Ureter (tissue), 1 donor: ENCODE measurements at places on chromosomes 1 and 21. TPM values are rescaled to one million over a fixed set of nuclear protein-coding genes. Genes with fewer than 3 reads are reported as not detected.

GRCh38 chr1:116911188-116911553, 1.5 kb downstream of the PTGFRN start:
- DNase-seq: no peak

- DNase-seq: no peak
Measured at GRCh38 chr21:34313116-34313515, 50.7 kb upstream of the KCNE2 start.

DNA sequence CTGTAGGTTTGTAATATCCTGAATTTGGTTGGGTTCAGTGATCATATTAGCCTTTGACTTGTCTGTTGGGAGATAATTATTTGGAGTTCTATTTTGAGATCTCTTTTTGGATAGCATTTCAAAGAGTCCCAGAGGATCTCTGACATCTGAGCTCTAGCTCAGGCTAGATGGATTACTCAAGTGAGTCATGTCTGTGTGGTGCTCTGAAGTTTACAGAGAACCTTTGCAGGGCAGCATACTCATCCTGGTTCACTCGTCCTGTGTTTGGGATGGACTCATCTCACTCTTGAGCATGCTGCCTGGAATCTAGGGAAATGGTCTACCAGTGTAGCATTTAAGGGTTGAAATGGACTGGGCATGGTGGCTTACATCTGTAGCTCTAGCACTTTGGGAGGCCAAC, 29.4 kb upstream of the BMP8A start:
- no peak for DNase-seq

- no peak for DNase-seq
Measured at GRCh38 chr1:49864581-49864980, 159.2 kb downstream of the AGBL4 start.

DNA sequence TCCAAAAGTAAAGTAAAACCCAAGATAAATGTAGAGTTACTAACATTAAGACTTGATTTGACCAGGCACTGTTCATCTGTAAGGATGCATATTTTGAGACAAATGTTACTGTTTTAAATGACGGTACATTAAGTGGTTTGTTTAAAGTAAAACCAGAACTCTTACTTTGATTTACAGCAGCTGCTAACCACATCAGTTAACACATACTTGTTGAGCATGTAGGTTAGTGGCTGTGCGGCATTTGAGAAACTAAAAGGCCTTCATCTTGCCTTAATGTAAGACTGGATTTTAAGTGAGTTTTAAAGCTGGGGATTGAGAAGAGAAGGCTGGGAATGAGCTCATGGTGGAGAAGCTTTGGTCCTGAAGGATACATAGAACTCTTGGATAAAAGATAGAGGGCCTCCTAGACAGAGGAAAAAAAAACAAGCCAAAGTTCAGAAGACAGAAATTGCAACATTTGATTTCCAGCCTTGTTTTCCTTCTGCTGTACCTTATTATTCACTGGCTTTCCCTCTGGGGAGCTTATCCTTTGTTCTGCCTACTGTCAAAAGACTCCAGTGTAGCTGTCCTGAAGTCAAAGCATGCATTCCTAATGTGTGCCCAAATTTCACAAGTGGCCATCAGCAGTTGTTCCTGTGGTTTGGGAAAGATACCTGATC, 66.6 kb downstream of the MTR start:
- no peak for DNase-seq

DNA sequence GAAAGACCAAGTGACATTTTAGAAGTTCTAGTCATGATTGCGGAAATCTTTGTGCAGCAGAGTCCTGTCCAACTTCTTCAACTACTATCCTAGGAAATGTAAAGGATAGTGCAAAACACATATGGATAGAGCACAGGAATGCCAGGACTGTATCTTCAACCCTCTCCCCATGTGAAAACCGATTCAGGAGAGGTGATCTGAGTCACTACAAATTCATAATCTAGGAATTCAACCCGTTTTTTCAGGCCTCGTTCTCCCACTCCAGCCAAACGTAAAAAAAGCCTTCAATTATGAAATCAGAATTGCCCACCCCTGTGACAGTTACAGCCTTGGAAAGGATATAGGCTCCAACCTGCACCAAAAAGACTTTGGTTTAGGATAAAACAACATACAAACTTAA, 52.9 kb upstream of the RGS1 start:
- DNase-seq: no peak

DNA sequence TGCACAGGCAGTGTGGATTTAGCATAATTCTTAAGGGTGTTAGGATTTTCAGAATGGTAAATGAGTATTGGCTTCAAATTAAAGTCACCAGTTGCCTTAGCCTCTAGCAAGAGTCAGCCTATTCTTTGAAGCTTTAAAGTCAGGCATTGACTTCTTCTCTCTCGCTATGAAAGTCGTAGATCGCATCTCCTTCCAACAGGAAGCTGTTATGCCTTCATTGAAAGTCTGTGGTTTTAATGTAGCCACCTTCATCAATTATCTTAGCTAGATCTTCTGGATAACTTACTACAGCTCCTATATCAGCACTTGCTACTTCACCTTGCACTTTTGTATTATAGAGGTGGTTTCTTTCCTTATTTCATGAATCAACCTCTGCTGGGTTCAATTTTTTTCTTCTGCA, 320.2 kb downstream of the PTPRC start:
- no peak for DNase-seq

DNA sequence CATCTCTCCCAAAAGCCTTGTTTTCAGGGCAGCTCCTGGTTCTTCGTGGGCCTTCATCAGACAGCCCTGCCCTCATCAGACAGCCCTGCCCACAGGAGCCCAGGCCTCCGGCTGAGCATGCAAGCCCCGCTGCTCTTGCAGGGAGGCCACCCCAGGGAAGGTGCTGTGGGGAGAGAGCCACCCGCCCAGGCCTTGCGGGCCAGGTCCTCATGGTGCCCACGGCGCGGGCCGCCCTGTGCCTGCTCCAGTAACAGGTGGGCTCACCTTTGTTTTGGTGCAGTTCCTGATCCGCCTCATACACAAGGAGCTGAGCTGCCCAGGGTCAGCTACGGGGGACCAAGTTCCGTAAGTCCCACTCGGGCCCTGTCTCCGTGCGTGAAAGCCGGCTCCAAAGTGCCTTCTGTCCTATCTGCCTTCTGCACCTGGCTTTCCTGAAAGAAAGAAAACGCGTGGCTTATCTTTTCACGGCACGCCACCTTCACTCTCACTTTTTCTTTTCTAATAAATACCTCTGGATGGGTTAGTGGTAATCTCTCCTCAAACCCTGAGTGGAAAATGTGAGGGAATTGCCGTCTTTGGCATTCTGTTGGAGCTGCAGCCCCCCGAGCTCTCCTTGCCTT, 65.9 kb downstream of the SLC37A1 start:
- DNase-seq: no peak

GRCh38 chr1:226639631-226640061, 91.1 kb downstream of the STUM start:
- no peak for DNase-seq

GRCh38 chr1:111597426-111597825, 22.2 kb upstream of the RAP1A start:
- DNase-seq: no peak

DNA sequence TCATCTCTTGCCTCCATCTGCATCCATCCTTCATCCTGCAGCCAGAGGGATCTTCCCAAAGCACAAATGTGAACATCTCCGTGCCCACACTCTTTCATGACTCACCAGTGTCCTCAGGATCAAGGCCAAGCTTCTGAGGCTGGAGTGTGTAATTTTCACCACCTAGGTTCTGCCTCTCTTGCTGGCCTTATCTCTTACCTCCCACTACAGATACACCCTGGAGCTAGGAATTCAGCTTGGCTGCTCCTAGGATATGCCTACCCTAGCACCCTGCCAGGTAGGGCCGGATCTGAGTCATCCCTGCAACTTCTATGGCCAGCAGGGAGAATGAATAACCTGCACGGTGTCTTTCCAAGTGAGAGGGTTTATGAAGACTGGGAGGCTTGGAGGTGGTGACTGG, 208.7 kb upstream of the CSF3R start:
- DNase-seq: no peak

- peak; percentile 52 for DNase-seq
Measured at GRCh38 chr1:14626869-14627607, 28.6 kb downstream of the KAZN start.

- no peak for DNase-seq
Measured at GRCh38 chr1:15336866-15337265, 72.8 kb upstream of the EFHD2 start.

DNA sequence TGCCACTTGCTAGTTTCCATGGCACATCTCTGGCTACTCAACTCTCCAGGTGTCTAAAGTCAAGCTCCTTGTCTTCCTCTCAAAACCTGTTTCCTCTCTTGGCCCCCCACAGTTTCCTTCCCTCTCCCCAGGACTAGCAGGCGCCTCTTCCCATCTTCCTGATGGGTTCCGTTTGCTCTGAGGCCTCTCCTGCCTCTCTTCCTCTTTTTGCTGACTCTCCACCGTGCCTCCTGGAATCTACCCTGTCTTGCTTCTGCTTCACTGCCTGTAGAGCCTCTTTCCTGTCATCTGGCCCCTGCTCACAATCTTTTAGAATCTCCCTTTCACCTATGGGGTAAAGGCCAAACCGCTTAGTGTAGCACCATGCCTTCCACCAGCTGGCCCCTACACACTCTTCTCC, 21.8 kb upstream of the LHX4 start:
- DNase-seq: no peak

GRCh38 chr1:153698020-153698922, 19.8 kb downstream of the NPR1 start:
- peak; percentile 71 for DNase-seq

GRCh38 chr1:193448682-193449461, 262.5 kb upstream of the B3GALT2 start:
- DNase-seq: no peak

GRCh38 chr1:169604781-169605560, 18.7 kb upstream of the F5 start:
- DNase-seq: no peak

GRCh38 chr1:221069986-221070385, 190.7 kb downstream of the HLX start:
- no peak for DNase-seq

- DNase-seq: peak; percentile 19
Measured at GRCh38 chr1:151859891-151860293, 6.4 kb upstream of the THEM5 start.

- no peak for DNase-seq
Measured at GRCh38 chr21:43318841-43319781, 107.8 kb downstream of the SIK1 start.

GRCh38 chr1:18348354-18348753, 132.4 kb upstream of the KLHDC7A start:
- no peak for DNase-seq

DNA sequence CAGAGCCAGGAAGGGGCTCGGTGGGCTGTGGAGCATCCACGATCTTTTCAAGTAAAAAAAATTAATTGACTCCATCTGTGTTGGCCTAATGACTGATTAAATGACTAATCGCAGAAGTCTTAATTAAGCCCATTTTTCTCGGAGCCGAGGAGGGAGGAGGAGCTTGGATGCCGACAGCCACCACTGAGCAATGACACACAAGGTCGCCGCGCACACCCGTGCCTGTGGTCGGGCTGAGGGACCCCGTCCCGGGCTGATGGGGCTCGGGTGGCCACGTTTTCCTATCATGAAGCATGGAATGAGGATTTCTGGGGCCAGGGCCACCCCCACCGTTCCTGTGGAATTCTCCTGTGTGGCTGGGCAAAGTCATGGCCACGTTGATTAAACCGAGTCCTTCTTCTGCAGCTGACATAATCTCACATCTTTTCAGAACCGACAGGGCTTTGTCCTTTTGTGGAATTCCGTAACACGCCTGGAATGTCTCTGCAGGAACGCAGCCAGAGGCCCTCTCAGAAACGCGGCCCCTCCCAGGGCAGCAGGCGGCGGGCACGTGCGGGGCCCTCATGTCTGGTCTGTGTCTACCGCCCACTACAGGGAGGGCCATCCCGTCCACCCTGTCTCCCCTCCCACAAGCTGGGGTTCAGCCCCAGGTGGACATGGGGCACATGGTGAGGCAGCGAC, 60.7 kb downstream of the MORN1 start:
- no peak for DNase-seq

GRCh38 chr1:14897080-14897449, 256.5 kb upstream of the TMEM51 start:
- no peak for DNase-seq

DNA sequence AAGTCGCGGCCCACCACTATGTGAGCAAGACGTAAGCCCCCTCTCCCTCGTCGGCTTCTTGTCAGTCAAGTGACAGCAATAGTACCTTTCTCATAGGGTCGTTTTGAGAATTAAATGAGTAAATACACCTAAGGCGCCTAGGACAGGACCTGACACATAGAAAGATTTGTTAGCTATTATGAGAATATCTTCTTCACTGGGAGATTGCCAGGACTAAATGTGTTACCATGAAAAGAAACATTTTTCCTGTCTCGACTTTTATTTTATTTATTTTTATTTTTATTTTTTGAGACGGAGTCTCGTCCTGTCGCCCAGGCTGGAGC, 798 bp downstream of the PMF1 start:
- no peak for DNase-seq

- DNase-seq: no peak
Measured at GRCh38 chr1:77175230-77175844, 43.9 kb downstream of the PIGK start.

GRCh38 chr1:3500265-3500835, 45.9 kb downstream of the ARHGEF16 start:
- no peak for DNase-seq

TOR1AIP1 gene
- total RNA-seq: 51.5 TPM

ANGPTL3 gene
- total RNA-seq: not detected

ITLN2 gene
- not detected for total RNA-seq

PPM1J gene
- total RNA-seq: 0.94 TPM

UBL4B gene
- not detected for total RNA-seq

UBE2J2 gene
- total RNA-seq: 59.8 TPM

KRTAP19-3 gene
- total RNA-seq: not detected

SYPL2 gene
- total RNA-seq: 2.0 TPM

PLA2G2C gene
- total RNA-seq: not detected

TMEM9 gene
- 55.3 TPM for total RNA-seq

SERPINC1 gene
- 0.44 TPM for total RNA-seq

ACTL8 gene
- total RNA-seq: not detected

SSX2IP gene
- 21.2 TPM for total RNA-seq

LRRC39 gene
- total RNA-seq: 1.8 TPM

DNAI4 gene
- total RNA-seq: 17.2 TPM

CLIC6 gene
- 24.1 TPM for total RNA-seq

FAM72D gene
- total RNA-seq: 0.49 TPM

FMO1 gene
- total RNA-seq: 0.18 TPM

KLF17 gene
- total RNA-seq: not detected

NUP210L gene
- 0.39 TPM for total RNA-seq

DNASE2B gene
- 0.34 TPM for total RNA-seq

SEMA4A gene
- total RNA-seq: 49.3 TPM

LMX1A gene
- not detected for total RNA-seq

NCAM2 gene
- 3.7 TPM for total RNA-seq

GBP6 gene
- total RNA-seq: not detected

RXRG gene
- total RNA-seq: 0.86 TPM

HSPA6 gene
- total RNA-seq: 2.9 TPM

ADORA1 gene
- total RNA-seq: 1.5 TPM

FCGR1A gene
- total RNA-seq: 2.9 TPM

CHRM3 gene
- 0.49 TPM for total RNA-seq
